Frontal cortex (tissue), 4 donors: ENCODE measurements at places on chromosomes 2 and 18. TPM values are rescaled to one million over a fixed set of nuclear protein-coding genes. Genes with fewer than 3 reads are reported as not detected.

Gene SLC19A3
- 2.0 TPM for total RNA-seq

Gene CPO
- total RNA-seq = not detected

Gene NAT8
- total RNA-seq = not detected

Gene PTPRM
- total RNA-seq = 102 TPM

Gene CGREF1
- 18.3 TPM for total RNA-seq

Gene KYNU
- under 0.01 TPM for total RNA-seq

Gene SCN2A
- total RNA-seq = 160 TPM

Gene DLX2
- total RNA-seq = 2.9 TPM

Gene MRO
- total RNA-seq = 0.82 TPM

Gene SPR
- 1.6 TPM for total RNA-seq

Gene IAH1
- total RNA-seq = 62.4 TPM

Gene EHBP1
- total RNA-seq = 127 TPM

Gene ATP6V1C2
- total RNA-seq = 1.2 TPM

Gene REG1B
- total RNA-seq = not detected

DNA sequence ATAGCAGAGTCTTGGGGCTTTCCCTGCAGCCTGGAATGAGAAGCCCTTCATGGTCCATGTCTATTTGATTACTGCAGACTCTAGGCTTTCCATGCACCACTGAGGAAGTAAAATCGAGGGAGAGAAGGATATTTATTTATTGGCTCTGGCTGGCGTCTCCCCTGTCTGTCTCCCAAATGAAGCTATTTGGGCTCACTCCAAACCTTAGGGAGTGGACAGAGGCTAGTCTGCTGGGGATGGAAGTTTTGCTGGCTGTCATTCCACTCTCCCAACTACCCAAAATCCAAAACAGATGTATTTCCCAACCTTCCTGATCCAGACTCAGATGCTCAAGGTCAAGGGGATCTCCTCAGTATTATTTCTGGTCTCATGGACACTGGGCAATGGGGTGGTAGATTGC is 33.7 kb downstream of the TMEM17 start:
- no peak for DNase-seq

GRCh38 chr2:53200072-53200471 is 567.5 kb upstream of the CHAC2 start:
- no peak for DNase-seq

DNA sequence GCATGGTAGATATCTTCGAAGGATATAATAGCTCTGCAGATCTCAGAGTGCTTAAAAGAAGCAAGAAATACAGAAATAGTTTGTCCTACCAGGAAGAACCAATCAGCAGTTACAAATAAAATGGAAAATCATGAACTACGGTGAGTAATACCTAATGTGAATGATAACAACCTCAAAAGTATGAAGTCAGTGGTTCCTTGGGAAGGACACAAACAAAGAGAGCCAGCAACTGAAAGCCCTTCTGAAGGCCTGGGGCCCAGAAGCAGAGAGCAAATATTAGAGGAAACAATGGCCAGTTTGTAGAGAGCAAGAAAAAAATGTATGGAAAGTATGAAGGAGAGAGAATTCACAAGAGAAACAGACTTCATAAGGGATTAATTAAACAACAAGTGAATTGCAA is 226.8 kb upstream of the CHST9 start:
- DNase-seq = no peak

DNA sequence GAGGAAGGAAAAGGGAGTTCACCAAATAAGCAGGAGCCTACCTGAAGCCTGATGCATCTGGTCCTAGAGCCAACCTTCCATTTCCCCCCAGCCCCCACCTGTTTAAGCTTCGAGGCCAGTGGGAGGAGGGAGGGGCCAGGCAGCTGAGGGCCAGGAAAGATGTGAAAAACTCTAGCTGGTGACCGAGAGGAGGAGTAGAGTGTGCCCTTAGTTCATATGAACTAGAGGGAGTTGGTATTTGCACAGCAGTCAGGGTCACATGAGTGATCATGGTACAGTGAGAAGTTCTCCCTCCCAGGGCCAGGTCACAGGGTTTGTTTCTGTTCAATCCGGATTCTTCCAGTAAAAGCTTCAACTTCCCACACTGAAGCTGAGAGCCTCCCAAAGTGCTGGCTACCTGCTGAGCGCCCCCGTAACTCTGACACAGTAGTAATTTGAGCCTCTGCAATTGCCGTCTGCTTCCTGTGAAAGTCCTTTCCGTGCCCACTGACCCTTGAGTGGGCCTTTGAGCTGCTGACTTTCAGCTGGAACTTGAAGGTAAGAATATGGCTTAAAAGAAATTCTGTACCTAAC is at the start of gene SULT1C2:
Gene SULT1C2 (plus strand): TSS at position 362 of the 573 bp plus-strand sequence. CDS start 4,773 bp downstream, outside the sequence.
- no peak for DNase-seq

- DNase-seq = no peak
These were observed 89.2 kb downstream of the NFATC1 start for GRCh38 chr18:79484661-79485621.

DNA sequence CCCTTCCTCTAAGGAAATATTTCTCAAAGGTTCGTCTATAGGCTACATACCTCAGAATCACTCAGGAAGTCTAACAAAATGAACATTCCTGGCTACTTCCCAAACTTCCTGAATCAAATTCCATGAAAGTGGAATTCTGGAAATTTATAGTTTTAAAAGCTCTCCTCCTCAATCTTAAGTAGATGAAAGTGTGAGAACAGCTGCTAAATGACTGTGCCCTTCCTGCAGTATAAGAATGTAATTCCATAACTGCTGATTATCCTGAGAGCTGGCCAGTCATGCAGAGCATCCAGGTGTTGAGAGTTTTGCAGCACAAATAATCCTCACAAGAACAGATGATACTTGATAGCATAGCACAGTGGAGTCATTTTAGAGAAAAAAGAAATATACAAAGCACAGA is 265.0 kb downstream of the KCNJ3 start:
- no peak for DNase-seq

GRCh38 chr2:191150230-191150599 is 579 bp downstream of the STAT4 start:
- no peak for DNase-seq

DNA sequence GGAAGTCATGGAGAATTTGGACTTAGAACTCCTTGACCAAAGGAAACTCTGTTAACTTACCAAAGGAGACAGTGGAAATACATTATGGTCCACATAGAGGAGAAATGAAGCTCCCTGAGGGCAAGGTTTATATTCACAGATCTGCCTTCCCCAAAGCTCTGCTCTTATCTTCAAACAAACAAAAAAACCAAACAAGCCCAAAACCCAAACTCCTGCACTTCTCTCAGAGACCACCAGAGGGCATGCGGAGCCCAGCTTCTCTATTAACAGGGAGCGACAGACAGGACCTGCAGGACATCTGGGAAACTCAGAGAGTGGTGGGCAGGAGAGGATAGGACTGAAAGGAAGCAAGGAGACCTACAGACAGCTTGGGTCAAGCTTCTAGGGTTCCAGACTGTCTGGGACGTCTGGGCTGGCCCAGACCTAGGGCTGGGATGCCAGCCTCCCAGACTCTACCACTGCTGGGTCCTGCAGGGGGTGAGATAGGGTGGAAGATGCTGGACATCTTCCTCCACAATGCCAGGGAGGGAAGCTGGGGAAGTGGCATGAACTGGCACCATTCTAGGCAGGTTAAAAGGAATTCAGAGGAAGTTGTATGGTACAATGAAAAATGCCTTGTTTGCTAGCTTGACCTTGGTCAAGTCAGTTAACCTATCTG is 4.0 kb upstream of the WNT10A start:
- DNase-seq = peak; percentile 81

DNA sequence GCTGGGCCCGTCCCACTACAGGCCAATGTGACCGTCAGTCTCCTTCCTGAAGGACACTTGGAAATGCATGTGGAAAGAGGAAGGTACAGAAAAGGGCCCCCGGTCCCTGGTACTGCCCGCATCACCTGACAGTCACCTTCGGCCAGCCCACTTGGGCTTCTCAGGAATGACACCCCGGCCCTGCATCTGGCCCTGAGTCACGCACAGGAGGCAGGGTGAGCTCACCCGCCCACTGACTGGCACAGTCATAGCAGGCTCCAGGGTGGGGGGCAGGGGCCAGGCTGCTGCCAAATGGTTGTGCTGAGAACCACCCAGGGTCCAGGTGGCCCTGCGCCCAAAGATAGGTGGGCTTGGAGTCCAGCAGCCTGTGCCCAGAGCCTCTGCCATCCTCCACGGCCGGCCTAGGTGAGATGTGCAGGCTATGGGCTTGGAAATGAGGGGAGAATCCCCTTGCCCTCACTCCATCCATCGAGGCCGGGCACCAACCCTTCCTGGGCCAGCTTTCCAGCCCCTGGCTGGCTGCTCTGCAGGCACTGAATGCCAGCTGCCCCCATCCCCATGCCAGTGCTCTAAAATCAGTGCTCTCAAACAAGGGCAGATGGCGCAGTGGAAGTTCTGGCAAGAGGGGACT is 14.1 kb downstream of the EMX1 start:
- no peak for DNase-seq

- DNase-seq = no peak
These were observed 13.2 kb downstream of the ADRA2B start for GRCh38 chr2:96103187-96103601.

- no peak for DNase-seq
These were observed 96.9 kb upstream of the B3GNT2 start for GRCh38 chr2:62099050-62099449.

- no peak for DNase-seq
These were observed 8.3 kb downstream of the SULT6B1 start for GRCh38 chr2:37180006-37180639.

DNA sequence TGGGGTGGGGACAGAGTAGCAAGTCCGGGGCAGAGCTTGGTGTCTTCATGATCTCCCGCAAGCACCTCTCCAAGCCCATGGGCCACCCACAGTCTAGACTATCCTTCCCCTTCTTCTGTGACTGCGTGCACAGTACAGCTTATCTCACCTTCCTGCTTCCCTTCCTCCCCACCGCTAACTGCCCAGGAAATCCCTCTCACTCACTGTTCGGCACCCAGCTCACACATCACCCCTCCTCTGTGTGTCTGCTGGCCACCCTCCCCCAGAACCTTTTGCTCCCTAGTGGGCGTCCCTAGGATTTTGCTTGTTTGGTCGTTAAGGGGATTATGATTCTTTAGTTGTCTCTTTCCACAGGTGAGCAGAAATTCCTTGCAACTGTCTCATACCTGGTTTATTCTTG is 31.5 kb upstream of the SMAD7 start:
- DNase-seq = no peak

DNA sequence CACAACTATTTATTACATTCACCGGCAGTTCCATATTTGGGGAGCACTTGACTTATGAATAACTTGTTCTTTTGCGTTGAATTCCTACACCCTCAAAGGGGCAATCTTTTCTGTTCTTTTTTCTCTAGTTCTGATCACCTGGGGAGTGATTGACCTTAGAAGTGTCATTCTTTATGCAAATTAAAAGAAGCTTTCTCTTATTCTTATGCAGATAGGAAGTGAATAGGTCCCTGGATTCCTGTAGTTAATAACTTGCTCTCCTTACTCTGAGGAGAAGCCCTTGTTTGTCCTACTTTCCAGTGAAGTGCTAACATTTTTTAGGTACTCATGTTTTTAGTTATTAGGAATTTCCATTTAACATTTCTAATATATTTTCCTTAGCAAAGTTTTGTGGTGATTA is 569.8 kb upstream of the LRRTM1 start:
- DNase-seq = no peak

GRCh38 chr2:238475034-238475433 is 48.3 kb downstream of the ASB1 start:
- DNase-seq = no peak

GRCh38 chr2:189056200-189057106 is 82.3 kb downstream of the COL3A1 start:
- no peak for DNase-seq

- no peak for DNase-seq
These were observed 24.4 kb downstream of the LBH start for GRCh38 chr2:30255466-30256408.

- DNase-seq = no peak
These were observed 92.4 kb upstream of the TTN start for GRCh38 chr2:178899656-178900055.

- DNase-seq = no peak
These were observed 21.7 kb downstream of the TET3 start for GRCh38 chr2:74006459-74006858.

- peak; percentile 26 for DNase-seq
These were observed 49.8 kb upstream of the LGALSL start for GRCh38 chr2:64404002-64404731.

DNA sequence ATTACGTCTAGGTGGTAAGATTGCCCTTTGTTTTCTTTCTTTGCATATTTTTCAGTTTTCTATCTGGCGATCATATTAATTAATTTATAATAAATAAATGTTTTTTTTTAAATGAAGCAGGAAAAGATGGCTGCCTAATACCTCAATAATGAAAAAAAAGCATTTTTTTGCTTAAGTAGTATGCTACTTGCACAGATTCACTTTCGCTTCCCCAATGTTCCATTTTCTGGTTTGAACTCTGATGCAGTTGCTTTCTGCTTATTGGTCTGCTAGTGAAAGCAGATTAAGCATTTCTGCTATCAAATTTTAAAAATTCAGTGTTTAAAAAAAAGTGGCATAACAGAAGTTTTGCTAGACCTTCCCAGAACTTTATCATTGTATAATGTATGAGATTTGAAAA is 11.9 kb upstream of the TMEM182 start:
- no peak for DNase-seq

- no peak for DNase-seq
These were observed 71.4 kb downstream of the EPHA4 start for GRCh38 chr2:221500501-221501209.

DNA sequence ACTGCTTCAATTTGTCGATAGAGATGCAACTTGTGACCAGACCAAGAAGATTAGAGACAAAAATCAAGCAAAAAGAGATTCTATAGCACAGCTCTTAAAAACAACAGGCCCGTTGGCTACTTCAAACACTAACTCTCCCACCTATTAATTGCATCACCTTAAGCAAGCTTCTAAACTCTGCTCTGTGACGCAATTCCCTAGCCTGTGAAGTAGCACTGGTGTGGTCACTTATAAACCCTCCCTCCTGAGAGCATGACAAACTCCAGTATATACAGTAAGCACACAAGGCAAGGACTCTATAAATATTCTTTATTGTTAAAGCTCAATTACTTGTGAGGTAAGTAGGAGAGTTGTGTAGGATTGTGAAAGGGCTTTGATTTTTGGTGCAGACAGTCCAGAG is 72.3 kb downstream of the CMPK2 start:
- DNase-seq = no peak

DNA sequence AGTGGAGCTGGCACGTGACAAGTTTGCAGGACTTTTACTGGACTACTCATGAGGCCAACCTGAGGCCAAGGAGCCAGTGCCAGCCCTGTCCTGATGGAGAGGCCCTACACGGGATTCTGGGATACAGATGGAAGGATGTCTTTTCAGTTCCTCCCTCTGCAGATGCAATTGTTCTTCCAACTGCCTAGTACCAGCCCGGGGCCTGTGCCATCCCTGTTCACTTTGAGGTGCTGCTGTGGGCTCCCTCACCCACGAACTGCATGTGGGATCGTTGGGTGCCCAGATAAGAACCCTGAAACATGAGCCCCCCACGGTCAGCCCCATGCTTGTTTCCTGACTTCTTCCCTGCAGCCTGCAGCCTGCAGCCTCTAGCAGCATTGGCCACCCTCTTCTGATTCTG is 25.3 kb upstream of the LAPTM4A start:
- no peak for DNase-seq

GRCh38 chr2:60439219-60439974 is 114.1 kb downstream of the BCL11A start:
- DNase-seq = no peak

- DNase-seq = no peak
These were observed 25.6 kb upstream of the PRLH start for GRCh38 chr2:237540823-237541222.
